Stimulated activated CD8-positive, alpha-beta memory T cell treated with anti-CD3 and anti-CD28 coated beads, Interleukin-4, amount 100 ng/mL, for 4 hours (primary cell): ENCODE measurements at places on chromosomes 7 and 10.

- DNase-seq: no peak
Measured at GRCh38 chr10:30894221-30894620, 137.4 kb downstream of the ZNF438 start.

GRCh38 chr7:134695321-134695860 is 48.7 kb downstream of the BPGM start:
- no peak for DNase-seq

DNA sequence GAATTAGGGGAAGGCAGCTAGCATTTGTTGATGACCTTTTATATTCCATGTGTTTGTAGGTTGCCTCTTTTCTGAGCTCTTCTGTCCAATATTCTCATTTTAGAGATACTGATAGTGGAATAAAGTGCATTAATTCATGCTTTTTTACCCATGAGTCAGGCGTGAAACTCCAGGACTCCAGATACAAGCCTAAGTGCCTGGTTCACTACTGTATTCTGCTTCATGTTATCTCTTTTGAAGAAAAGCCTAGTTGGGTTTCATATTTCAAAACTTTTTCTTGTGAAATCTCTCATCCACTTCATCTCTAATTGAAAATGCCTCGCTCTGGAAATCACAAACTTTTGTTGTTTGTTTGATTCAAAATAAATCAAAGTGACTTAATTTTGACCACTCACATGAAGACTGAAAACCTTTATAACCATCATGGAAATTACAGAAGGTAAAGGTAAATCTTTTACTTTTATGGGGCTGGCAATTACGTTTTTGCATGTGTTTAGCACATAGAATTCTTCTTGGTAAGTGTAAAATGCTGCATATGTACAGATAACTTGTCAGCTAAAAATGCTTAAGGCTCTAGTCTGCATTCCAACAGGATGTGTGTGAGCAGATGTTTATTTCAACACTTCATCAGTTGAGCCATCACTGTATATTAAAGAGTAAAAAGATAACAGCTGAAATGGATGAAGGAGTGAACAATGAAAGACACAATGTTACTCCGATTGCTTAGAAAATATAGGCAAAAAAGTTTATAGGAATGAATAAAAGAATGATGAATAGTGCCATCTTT is 961.8 kb upstream of the CELF2 start:
- DNase-seq: no peak

- DNase-seq: no peak
Measured at GRCh38 chr10:128950916-128951275, 516.1 kb upstream of the MGMT start.

DNA sequence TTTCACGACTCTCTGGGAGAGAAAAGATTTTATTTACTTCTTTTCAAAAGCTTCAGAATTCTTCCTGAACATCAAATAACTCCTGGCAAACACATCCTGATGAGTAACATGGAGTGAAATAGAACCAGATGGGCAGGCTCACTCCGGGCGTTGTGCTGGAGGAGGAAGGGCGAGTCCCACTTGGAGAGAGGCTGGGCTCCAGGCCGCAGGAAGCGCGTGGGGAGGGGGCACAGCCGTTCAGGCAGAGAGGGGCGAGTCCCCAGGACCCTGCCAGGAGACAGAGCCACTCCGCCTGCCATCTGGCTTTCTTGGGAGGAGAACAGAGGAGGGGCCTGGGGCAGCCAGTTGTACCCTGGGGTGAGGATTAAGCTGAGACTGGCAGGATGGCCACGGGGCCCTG is 265.9 kb upstream of the ZMIZ1 start:
- DNase-seq: no peak

- DNase-seq: no peak
Measured at GRCh38 chr10:79055892-79056291, 12.9 kb upstream of the ZMIZ1 start.

- DNase-seq: no peak
Measured at GRCh38 chr10:132928261-132928660, 14.1 kb downstream of the CFAP46 start.

- DNase-seq: no peak
Measured at GRCh38 chr10:52517012-52517411, 202.9 kb downstream of the DKK1 start.

DNA sequence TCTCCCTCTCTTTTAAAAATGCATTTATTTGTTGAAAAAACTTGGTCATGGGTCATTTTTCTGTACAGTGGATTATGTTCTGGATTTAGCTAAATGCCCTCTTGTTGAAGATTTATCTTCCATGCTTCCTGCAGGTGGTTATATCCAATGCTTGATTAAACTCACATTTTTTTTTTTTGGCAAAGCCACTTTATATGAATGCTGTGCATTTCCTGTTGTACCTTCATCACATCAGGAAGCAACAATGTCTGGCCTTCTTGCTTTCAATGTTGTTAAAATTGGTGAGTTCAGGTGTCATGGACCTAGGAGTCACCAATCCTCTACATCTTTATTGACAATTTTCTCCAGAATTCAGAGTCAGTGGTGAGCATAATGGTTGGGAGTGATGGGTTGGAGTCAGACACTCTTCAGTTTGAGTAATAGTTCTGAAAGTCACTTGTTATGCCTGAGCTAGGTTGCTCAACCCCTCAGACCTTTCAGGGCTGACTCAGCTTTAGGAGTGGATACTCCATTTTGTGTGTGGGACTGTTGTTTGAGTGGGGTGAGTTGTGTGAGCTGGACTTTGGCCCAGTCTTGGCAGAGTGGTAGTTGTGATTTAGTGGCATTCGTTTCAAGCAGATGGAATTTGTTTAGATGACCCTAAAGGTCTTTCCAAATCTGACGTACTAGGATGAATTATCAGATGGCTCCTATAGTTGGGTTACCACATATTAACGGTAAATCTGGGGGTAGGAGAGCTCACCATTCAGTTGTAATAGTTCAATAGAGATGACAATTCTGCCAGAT is 213.5 kb upstream of the ZNF32 start:
- DNase-seq: no peak

GRCh38 chr10:11527691-11528255 is 83.7 kb downstream of the USP6NL start:
- no peak for DNase-seq

DNA sequence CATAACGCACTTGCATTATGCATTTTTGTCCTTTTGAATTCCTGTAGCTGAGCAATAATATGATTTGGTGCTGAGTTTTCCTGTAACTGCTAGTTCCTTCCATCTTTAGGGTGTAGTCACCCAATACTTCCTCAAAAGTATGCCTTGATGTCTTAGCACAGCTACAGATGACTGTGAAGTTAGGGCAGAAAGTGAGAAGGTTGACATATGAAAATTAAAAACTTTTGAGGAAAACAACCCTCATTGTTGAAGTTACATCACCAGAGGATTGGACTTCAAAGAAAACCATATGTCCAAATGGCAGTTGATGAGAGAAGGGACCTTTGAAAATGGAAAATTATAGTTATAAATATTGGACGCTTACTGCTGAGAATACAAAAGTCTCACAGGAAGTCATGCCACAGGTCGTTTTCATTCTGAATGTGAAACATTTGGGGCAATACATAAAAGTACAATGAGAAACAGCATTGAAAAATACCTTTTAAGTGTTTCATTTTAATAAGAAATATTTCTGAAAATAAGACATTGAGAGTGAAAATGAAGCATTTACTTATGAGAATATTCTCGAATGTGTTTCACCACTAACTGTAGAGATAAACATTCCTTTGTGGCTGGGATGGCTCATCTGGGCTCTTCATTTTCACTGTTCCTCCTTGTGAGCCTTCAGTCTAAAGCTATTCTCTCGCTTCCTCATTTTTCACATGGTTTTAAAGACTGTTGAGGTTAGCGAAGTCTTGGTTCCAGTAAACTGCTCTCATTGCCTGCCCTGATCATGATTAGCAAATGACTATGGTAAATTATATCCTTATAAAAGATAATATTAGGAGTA is 61.4 kb upstream of the NME8 start:
- no peak for DNase-seq
